ENCODE measurements at places on chromosomes 1 and 21.

- H3K4me1 ChIP-seq = no peaks in the 10 kb centered on the region
- no peaks in the 10 kb centered on the region for H3K36me3 ChIP-seq
These were observed 354.4 kb downstream of the RYR2 start for GRCh38 chr1:237396426-237396825.

DNA sequence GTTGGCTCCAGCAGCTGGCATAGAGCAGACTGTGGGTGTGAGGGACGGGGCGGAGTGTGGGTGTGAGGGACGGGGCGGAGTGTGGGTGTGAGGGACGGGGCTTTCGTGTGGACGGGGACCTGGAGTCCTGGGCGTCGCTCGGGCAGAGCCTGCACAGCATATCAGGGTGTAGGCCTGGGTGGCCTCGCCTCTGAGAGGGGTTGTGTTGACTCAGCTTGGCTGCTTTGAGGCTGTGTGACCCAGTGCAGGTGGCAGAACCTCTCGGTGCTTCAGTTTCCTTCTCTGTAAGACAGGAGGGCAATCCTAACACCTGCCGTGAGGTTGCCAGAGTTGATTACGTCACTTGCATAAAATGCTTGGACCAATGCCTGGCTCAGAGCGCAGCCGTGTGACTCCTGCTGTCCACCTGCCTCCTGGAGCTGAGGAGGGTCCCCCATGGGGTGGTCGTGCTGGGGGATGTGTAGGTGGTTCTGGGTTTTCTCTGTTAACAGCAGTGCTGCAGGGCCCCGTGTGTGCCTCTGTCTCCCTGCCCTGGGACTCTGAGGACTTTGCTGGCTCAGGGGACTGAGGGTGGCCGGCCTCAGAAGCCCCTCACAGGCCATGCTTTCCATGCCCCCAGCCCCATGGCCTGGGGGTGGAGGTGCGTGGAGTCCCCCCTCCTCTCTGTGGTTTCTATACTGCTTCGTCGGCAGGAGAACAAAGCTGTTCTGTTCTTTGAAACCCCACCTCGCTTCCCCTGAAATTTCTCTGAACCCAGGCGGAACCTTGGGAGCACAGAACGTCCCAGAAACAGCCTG, 15.4 kb downstream of the PDXK start:
- H3K4me1 ChIP-seq = peaks cover 6% of the 10 kb centered on the region
- no peak overlapping the region for H3K4me3 ChIP-seq
- H3K27me3 ChIP-seq = no peaks in the 10 kb centered on the region
- no peak for DNase-seq
- H3K27ac ChIP-seq = no peak overlapping the region
- peaks cover 3% of the 10 kb centered on the region for H3K36me3 ChIP-seq

GRCh38 chr1:87329051-87329525, 408 bp downstream of the LMO4 start:
- H3K4me1 ChIP-seq = peaks cover 37% of the 10 kb centered on the region
- peak; percentile 48 for DNase-seq
- peaks cover 17% of the 10 kb centered on the region for H3K36me3 ChIP-seq
- no peaks in the 10 kb centered on the region for H3K27me3 ChIP-seq
- H3K27ac ChIP-seq = peak overlapping the region; percentile 99

- H3K27me3 ChIP-seq = peaks cover 23% of the 10 kb centered on the region
- no peak overlapping the region for H3K4me3 ChIP-seq
- H3K27ac ChIP-seq = peak overlapping the region; percentile 74
- no peaks in the 10 kb centered on the region for H3K36me3 ChIP-seq
- H3K4me1 ChIP-seq = no peaks in the 10 kb centered on the region
These were observed 46.1 kb upstream of the BACE2 start for GRCh38 chr21:41121785-41122415.

GRCh38 chr1:241976229-241976628, 18.7 kb downstream of the BECN2 start:
- H3K4me1 ChIP-seq = no peaks in the 10 kb centered on the region
- H3K36me3 ChIP-seq = peaks cover 2% of the 10 kb centered on the region
- DNase-seq = no peak
- no peak overlapping the region for H3K4me3 ChIP-seq

DNA sequence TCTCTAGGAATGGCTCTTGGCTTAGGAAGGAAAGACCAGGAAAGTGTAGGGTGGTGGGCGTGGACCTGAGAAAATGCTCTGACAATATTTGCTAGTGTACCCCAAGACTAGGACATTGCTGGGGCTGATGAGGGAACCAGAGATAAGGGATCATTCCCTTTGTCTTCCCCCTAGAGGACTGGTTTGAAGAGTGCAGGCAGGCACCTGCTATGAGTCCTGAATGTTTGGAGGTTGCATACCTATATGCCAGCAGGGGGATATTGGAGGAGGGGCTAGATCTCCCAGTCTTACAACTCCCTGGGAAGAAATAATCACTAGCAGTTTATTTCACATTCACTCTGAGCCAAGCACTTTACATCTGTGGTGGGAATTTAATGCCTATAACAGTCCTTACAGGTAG, 6.0 kb upstream of the BCL10 start:
- no peak overlapping the region for H3K27ac ChIP-seq
- no peaks in the 10 kb centered on the region for H3K36me3 ChIP-seq
- no peak for DNase-seq
- no peak overlapping the region for H3K4me3 ChIP-seq
- no peaks in the 10 kb centered on the region for H3K4me1 ChIP-seq

DNA sequence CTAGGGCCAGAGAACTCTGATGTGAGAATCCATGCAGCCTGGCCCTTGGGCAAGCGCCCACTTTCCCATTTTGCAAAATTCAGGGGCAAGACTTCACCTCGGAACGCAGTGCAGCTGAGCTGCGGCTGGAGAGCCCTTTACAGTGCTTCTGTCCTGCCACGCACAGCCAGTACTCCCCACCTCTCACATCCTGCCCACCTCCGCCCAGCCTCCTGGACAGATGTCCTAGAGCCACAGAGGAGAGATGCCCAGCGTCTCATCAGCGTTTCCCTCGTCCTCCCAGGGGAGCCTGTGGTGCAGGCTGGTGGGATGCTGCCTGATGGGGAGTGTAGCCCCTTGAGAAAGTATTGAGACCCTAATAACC, 29.6 kb downstream of the RUNX3 start:
- no peaks in the 10 kb centered on the region for H3K36me3 ChIP-seq
- no peak for DNase-seq
- H3K27ac ChIP-seq = no peak overlapping the region
- H3K4me1 ChIP-seq = no peaks in the 10 kb centered on the region

DNA sequence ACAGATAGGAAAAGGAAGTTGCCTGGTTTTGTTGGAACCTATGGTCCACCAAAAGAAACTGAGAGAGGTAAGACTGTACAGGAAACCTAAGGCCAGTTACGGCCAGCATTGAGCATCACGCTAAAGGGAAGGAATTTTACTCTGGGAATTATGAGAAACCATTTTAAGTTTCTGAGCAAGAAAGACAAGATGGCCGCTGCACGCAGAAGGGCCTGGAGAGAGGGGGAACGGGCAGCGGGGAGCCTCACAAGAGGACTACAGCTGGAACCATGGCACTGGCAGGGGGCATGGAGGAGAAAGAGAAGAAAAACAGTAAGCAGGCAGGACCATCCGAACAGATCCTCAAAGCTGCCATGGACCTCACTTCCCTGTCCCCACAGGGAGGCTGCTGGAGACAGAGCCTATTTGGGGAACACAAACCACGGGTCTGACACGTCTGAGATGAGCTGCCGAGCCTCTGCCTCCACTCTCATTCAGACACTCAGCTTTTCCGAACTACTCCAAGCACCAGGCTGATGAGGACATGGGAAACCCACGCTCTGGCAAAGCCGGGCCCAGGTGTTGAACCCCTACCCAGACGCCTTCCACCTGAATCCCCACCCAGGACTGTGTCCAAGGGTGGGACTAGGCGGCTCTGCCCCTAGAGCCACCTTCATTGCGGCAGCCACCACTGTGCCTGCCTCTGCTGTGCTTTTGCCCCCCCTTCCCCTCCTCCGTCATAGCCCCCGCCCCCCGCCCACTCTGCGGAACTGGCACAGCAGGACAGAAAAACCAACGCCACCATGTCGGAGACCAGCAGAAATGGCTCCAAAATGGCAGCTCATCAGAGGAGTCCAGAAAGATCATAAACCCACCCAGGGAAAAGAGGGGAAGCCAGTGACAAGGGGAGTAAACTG, 69.0 kb downstream of the CD46 start:
- no peak for DNase-seq
- no peaks in the 10 kb centered on the region for H3K27me3 ChIP-seq
- peak overlapping the region; percentile 63 for H3K27ac ChIP-seq
- H3K36me3 ChIP-seq = peaks cover 9% of the 10 kb centered on the region
- peaks cover 12% of the 10 kb centered on the region for H3K4me1 ChIP-seq
- H3K4me3 ChIP-seq = no peak overlapping the region

- H3K4me3 ChIP-seq = no peak overlapping the region
- no peaks in the 10 kb centered on the region for H3K4me1 ChIP-seq
- no peaks in the 10 kb centered on the region for H3K36me3 ChIP-seq
- peak overlapping the region; percentile 17 for H3K27ac ChIP-seq
These were observed 86.9 kb downstream of the CD247 start for GRCh38 chr1:167431261-167431908.

GRCh38 chr1:160076295-160076694, 5.0 kb upstream of the KCNJ9 start:
- no peak overlapping the region for H3K27ac ChIP-seq
- no peaks in the 10 kb centered on the region for H3K36me3 ChIP-seq
- DNase-seq = no peak
- no peaks in the 10 kb centered on the region for H3K4me1 ChIP-seq
- H3K27me3 ChIP-seq = peaks cover 77% of the 10 kb centered on the region

GRCh38 chr1:20720631-20721091, 2.9 kb upstream of the KIF17 start:
- H3K27me3 ChIP-seq = peaks cover 51% of the 10 kb centered on the region
- DNase-seq = no peak

GRCh38 chr1:68454534-68454933, 4.8 kb upstream of the RPE65 start:
- no peaks in the 10 kb centered on the region for H3K36me3 ChIP-seq
- H3K4me3 ChIP-seq = no peak overlapping the region
- DNase-seq = no peak
- no peak overlapping the region for H3K27ac ChIP-seq

GRCh38 chr1:60044881-60045280, 28.7 kb downstream of the C1orf87 start:
- no peak overlapping the region for H3K27ac ChIP-seq
- H3K4me1 ChIP-seq = no peaks in the 10 kb centered on the region
- no peaks in the 10 kb centered on the region for H3K27me3 ChIP-seq
- H3K36me3 ChIP-seq = no peaks in the 10 kb centered on the region
- H3K4me3 ChIP-seq = no peak overlapping the region

DNA sequence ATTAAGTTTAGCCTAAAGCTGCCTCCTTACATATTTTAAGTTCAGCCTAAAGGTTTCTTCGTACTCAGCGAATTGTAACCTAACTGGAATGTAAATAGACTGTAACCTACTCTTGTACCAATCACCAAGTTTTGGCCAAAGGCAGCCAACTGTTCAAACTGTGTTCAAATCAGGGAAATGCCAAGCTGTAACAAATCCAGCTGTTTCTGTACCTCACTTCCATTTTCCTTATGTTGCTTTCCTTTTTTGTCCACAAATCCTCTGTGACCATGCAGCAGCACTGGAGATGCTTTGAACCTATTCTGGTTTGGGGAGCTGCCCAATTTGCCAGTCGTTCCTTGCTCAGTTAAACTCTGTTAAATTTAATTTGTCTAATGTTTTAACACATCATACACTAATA, 3.2 kb upstream of the APOBEC4 start:
- H3K4me1 ChIP-seq = peaks cover 11% of the 10 kb centered on the region
- no peak overlapping the region for H3K27ac ChIP-seq
- no peak overlapping the region for H3K4me3 ChIP-seq
- no peaks in the 10 kb centered on the region for H3K27me3 ChIP-seq

- peak overlapping the region; percentile 5 for H3K27ac ChIP-seq
- peaks cover 35% of the 10 kb centered on the region for H3K4me1 ChIP-seq
- H3K36me3 ChIP-seq = peaks cover 12% of the 10 kb centered on the region
- no peaks in the 10 kb centered on the region for H3K27me3 ChIP-seq
- no peak for DNase-seq
- no peak overlapping the region for H3K4me3 ChIP-seq
These were observed 26.5 kb upstream of the SLC45A3 start for GRCh38 chr1:205706601-205707502.

GRCh38 chr1:41474490-41475271, 9.8 kb downstream of the EDN2 start:
- DNase-seq = no peak
- no peak overlapping the region for H3K4me3 ChIP-seq
- H3K4me1 ChIP-seq = peaks cover 3% of the 10 kb centered on the region
- peaks cover 7% of the 10 kb centered on the region for H3K27me3 ChIP-seq
- no peaks in the 10 kb centered on the region for H3K36me3 ChIP-seq

DNA sequence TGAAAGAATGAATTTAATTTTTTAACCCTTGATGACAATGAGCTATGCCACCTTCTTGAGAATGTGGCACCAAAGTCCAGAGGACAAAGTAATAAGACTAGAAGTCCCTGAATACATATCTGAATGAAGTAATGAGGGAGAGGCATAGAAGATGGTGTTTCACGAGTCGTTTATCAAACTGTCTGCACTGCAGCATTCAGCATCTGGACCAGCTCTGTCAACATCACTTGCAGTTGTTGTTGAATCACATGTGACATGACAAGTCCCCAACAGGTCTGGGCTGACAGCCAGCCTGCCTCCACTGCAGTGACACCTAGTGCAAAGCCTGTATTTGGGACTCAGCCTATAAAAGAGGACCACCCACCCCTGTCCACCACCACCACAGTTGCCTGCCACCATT, 17.3 kb upstream of the GALNT2 start:
- peaks cover 3% of the 10 kb centered on the region for H3K27me3 ChIP-seq
- no peak overlapping the region for H3K27ac ChIP-seq
- DNase-seq = no peak
- no peaks in the 10 kb centered on the region for H3K36me3 ChIP-seq

DNA sequence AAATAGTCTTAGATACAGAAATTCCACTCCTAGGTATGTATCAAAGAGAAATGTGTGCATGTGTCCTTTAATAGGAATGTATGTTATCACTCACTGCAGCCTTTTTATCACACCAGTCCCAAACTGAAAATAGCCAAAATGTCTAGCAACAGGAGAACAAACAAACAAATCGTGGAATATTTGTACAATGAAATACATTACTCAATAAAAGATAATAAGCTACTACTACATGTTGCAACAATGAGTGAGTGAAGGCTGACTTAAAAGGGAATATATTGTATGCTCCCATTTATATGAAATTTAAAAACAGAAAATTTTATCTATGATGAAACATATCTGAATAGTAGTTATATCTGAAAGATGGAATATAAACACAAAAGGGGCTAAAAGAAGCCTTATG, 212.1 kb upstream of the PLD5 start:
- no peak for DNase-seq
- peaks cover 2% of the 10 kb centered on the region for H3K36me3 ChIP-seq
- peaks cover 10% of the 10 kb centered on the region for H3K4me1 ChIP-seq
- H3K27me3 ChIP-seq = no peaks in the 10 kb centered on the region

GRCh38 chr1:69076631-69077030, 491.1 kb upstream of the LRRC7 start:
- no peak overlapping the region for H3K4me3 ChIP-seq
- DNase-seq = no peak
- H3K27ac ChIP-seq = no peak overlapping the region
- peaks cover 21% of the 10 kb centered on the region for H3K4me1 ChIP-seq
- H3K36me3 ChIP-seq = no peaks in the 10 kb centered on the region
- no peaks in the 10 kb centered on the region for H3K27me3 ChIP-seq
